Astrocyte of the spinal cord (primary cell): ENCODE measurements at places on chromosomes 3 and 15.

DNA sequence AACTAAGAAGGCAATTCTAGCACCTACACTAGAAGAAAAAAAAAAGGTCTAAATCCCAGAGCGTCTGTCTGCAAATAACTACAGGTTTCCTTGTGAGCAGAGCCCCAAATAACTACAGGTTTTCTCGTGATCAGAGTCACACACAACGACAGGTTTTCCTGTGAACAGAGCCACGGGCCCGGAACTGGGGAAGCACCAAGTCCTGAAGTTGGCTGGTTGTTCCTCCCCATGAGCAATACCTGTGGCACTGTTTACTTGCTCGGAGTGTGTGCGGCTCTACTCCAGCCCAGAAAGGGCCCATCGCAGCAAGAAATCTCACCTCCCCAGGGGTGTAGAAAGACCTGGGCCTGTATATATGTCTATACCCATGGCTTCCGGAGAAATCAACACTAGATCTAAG lies 644 bp upstream of the MASP1 start:
- DNase-seq = no peak

DNA sequence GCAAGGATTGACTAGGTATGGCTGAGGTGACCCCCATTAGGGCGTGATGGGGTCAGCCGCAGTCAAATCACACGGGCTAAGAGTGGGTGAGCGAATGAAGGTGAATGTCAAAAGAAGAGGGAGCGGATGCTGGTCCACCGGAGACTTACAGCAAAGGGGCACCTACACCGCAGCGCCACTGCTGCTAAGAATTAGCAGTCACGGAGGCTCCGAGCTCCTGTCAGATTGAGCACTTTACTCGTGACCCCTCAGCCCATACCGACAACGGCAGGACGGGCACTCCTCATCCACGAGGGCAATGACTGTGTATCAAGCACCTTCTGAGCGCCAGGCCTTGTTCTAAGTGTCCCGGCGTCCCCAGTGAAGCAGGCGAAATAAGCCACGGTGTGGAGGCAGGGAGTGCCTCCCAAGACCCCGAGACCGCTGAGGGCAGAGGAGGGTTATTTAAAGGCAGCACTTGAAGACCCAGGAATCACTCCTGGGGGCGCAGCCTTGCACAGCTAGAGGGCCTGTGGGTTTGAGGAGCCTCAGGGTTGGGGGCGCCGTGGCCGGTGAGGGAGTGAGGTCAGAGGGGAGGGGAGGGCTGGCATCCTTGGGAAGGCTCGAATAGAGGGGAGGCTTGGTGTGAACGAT lies 61.6 kb upstream of the GATA2 start:
- DNase-seq = no peak

- no peak for DNase-seq
Observed at GRCh38 chr3:158492685-158493084, 78.3 kb upstream of the MLF1 start.

DNA sequence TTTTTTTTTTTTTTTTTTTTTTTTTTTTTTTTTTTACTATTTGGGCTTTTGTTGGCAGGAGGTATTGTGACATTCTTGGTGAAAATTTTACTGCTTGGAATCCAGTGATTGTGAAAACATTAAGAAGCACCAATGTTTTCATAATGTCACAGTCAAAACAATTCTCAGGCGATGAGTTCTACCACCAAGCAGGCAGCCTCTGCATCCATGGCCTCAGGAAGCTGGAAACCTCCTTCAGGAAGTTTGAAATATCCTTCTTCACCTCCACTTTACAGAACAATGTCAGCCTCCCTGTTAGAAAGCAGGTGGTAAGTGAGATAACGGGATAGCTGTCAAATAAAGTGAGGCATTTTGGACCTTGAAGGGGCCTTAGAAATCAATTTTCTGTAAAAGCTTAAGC lies 98.3 kb downstream of the MEX3B start:
- DNase-seq = peak; percentile 46

GRCh38 chr3:18425641-18426257 lies 610 bp upstream of the SATB1 start:
- no peak for DNase-seq

GRCh38 chr3:43489930-43490329 lies 131.9 kb downstream of the ANO10 start:
- no peak for DNase-seq

- DNase-seq = peak; percentile 32
Observed at GRCh38 chr3:117695321-117695720, 985.7 kb downstream of the TUSC7 start.

- DNase-seq = peak; percentile 27
Observed at GRCh38 chr15:70376929-70377691, 279.4 kb upstream of the TLE3 start.

DNA sequence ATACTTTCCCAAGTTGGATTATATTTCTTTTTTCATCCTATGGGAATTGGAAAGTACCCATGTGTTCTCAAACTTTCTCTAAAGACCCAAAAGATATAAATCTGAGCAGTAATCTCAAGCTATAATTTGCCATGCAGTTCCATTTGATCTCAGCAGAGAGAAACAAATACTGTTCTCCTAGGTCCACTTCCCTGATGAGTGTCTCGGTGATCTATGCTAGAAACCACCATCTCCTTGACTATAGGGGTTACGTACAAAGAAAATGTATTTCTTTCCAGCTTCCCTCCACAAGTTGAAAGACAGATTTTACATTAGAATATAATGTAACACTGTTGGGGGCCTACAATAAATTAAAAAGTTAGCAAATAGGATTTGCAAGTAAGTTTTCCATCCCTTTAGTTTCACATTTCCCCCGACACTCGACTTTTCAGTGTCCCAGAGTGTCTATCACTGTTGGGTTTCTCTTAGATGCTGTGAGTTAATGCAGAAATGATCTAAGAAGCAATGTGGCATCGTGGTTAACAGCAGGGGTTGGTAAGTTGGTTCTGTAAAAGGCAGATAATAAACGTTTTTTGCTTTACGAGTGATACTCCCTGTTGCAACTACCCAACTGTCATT lies 465.1 kb upstream of the CFAP20DC start:
- DNase-seq = no peak

DNA sequence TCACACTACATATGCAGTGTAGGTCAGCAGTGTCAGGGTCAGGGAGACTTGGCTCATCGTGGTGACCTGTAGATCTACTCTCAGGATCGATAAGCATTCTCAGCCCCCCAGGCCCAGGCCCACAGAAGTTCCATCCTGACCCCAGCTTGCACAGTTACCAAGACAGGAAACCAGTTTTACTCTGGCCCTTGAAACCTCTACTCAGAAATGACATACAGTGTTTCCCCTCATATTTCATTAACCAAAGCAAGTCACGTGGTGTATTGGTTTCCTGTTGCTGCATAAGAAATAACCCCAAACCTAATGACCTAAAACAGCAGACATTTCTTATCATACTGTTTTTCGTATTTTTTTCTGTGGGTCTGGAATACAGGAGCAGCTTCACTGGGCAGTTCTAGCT lies 242.2 kb downstream of the SLCO3A1 start:
- DNase-seq = no peak

- DNase-seq = peak; percentile 71
Observed at GRCh38 chr15:91965501-91966193, 112.1 kb downstream of the SLCO3A1 start.

DNA sequence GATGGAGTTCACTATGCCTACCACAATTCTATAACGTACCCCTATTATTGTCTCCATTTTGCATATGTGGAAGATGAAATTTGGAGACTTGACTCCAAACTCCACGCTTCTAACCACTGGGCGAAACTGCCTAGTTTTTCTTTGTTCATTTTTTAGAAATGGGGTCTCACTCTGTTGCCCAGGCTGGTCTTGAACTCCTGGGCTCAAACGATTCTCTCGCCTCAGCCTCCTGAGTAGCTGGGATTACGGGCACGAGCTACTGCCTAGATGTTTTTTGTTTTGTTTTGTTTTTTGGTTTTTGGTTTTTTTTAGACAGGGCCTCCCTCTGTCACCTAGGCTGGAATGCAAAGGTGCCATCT lies 584 bp upstream of the RPL32 start:
- no peak for DNase-seq

GRCh38 chr3:58216496-58217195 lies 5.9 kb upstream of the DNASE1L3 start:
- no peak for DNase-seq

DNA sequence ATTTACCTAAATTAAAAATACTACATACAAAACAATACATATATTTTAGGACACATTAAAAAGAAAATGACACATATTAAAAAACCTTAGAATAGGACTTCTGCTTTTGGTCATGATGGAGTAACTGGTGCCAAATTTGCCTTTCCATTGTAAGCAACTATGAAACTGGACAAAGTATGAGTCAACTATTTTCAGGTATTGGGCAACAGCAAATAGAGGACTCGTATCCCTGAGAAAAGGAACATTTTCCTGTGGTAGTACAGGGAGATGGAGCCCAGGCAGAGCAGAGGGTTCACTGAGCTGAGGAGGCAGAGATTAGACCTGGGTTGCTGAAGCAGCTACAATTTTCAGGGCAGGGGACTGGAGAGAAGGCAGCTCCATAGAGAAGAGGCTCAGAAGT lies 14.7 kb downstream of the CCR1 start:
- no peak for DNase-seq

DNA sequence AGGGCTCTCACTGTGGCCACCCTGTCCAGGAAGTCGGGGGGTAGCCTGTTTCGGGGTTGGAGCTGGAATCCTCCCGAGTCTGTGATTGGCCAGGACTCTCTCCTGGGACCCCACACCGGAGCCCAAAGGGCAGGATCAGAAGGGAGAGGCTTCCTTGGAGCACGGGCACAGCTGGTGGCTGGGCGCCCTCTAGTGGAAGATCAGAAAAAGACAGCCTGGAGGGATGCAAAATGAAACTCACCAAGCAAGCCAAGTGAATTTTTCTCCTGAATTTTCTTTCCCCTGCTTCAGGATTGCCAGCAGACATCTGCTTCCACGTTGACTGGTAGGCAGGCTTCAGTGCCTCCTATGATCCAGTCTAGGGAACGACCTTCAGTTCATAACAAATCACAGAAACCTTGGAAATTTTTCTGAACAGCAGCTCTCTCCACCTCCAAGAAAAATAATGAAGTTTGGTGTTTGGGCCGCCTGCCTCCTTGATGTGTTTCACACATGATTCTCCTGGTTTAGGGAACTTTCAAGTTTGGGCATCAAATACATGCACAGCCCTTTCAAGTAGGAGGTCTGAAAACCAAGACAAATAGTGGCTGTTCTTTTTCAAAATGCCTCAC lies 224.6 kb downstream of the VPS13C start:
- DNase-seq = peak; percentile 56

DNA sequence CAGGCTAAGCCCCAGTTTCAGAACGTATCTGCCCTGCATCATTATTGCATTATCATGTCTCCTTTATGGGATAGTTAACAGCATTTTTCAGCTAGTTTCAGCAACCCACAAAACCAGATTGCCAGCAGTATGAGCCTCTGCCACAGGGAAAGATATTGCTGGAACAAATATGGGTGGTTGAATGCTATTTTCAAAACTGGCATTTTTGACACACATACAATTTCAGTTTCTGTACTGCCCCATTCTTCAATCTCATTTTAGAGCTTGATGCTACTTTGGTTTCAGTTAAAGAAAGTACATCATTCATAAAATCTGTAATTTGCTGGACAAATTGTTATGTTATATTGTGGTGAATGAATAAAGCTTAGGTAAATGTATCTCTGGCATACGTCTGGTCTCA lies 1037.5 kb downstream of the NAALADL2 start:
- no peak for DNase-seq

DNA sequence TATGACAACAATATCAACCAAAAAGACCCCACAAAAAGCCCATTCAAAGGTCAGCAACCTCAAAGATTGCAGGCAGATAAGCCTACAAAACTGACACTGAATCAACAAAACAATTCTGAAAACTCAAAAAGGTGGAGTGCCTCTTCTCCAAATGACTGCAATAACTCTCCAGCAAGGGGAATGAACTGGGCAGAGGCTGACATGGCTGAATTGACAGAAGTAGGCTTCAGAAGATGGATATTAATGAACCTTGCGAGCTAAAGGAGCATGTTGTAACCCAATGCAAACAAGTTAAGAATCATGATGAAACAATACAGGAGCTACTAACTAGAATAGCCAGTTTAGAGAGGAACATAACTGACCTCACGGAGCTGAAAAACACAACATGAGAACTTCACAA lies 20.4 kb upstream of the SLC25A38 start:
- no peak for DNase-seq

DNA sequence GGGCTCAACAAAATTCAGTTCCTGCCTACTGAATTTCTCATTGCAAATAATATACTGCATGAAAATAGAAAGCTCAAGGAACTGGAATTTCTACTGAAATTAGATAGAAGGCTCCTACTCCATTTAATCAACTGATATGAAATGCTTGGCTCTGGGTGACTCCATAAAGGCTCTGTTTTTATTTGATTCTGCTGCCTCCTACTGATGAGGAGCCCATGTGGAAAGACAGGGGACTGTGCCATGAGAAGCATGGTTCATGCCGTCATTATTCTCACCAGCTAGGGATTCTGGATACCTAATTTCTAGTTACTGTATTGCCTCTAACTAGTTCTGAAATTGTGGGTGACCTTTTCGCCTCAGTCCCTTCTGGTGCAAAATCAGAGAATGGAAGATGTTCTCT lies 366.2 kb upstream of the DPH6 start:
- DNase-seq = peak; percentile 2

GRCh38 chr3:42078677-42079076 lies 12.5 kb upstream of the TRAK1 start:
- no peak for DNase-seq

DNA sequence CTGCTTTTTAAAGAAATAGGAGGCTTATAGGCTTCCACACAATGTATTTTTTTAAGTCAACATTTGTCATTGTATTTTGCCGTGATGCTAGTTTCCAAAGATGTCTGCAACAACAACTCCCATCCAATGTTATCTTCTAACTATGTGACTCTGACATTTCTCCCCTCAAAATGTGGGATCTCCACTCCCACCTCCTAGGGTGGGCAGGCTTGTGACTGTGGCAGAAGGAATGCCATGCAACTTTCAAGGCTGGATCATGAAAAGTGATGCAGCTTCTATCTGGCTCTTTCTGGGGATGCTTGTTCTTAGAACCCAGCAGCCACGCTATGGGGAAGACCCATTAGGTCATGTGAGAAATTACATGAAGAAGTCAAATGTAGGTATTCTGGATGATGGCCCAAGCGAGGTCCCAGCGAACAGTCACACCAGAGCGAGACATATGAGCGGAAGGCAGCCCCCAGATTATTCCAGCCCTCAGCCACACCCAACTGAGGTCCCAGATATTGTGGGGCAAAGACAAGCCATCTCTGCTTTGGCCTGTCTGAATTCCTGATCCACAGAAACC lies 124.3 kb downstream of the BDH1 start:
- DNase-seq = no peak
